NCI-H1105 treated with DMSO at 0.1 percent for 48 hours (cell line): ENCODE measurements at places on chromosomes 3 and 15.

DNA sequence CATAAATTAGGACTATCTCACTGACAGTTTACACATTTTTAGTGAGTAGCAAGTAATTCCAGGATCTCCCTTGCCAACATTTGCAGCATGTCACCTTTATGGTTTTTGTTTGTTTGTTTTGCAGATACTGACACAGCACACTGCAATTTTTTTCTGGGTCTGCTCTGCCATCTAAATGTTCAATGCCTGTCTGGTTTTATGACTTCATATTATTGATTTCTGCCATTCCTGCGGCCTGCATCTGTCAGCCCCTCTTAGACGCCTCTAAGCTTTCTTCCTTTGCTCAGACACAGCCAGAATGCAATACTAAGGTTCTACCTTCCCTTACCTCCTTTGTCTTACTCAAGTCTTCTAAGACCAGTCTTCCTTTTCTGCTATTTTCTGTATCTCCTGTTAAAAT lies 321.2 kb upstream of the AZI2 start:
- DNase-seq: no peak

DNA sequence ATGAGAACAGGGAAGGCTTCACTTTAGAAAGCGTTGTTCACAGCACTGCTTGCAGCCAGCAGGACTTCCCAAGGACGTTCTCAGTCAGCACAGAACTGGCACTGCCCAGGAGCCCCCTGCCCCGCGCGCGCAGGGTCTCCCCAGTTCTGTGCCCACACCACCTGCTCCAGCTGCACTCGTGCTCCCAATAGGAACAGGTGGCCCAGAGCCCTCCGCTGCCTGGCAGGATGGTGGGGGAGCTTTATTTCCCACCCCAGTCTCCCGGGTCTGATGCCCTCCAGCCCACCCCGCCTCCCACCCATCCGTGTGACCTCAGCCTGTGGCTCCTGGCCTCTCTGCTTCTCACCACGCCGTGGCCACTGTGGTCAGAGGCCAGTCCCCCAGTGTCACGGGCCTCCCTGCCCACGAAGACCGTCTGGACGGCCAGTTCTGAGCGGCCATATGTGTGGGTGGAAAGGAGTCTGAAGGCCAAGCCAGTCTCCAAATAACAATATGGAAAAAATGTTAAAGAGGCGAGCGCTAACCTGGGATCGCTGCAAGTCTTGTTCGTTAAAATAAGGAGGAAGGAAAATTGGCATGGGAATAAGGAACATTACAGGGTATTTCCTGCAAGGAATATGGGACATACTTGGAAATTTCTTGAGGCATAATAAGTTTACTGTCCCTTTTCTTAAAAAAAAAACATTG lies 54.6 kb upstream of the PCSK6 start:
- DNase-seq: no peak

GRCh38 chr3:101962055-101962454 lies 112.7 kb downstream of the NFKBIZ start:
- no peak for DNase-seq

GRCh38 chr3:35929158-35929557 lies 289.8 kb downstream of the ARPP21 start:
- DNase-seq: no peak

- DNase-seq: peak; percentile 20
Measured at GRCh38 chr15:79981831-79982455, 10.9 kb upstream of the BCL2A1 start.

- no peak for DNase-seq
Measured at GRCh38 chr3:130748981-130749380, 2.4 kb upstream of the PIK3R4 start.
